Activated naive CD4-positive, alpha-beta T cell treated with Interleukin-2 at 50 U/mL for 16 hours (primary cell): ENCODE measurements at places on chromosomes 7 and 10.

DNA sequence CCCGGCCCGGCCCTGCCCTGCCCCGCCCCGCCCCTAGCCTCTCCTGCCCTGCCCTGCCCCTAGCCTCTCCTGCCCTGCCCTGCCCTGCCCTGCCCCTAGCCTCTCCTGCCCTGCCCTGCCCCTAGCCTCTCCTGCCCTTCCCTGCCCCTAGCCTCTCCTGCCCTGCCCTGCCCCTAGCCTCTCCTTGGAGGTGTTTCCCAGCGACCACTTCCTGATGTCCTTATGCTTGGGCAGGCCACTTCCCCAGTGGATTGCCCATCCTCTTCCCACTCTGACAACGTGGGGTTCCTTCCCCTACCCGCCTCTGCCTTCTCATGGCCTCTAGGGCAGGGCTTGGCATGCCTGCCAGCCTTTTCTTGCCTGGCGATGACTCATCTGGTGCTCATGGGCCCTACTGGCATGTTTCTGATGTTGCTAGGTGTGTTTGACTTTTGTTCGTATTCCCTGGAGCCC lies 21.2 kb downstream of the PRXL2A start:
- no peak for DNase-seq

DNA sequence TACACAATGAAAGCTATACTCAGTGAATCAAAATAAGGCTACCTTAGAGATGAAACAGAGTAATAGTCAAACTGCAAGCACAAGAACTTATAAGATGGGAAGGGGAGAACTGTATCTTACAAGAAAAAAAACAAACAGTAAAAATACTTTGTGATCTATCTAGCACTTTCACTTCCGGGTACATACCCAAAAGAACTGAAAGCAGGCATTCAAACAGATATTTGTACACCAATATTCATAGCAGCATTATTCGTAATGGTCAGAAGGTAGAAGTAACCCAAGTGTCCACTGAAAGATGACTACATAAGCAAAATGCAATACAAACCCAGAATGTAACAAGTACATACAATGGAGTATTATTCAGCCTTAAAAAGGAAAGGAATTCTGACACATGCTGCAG lies 18.0 kb downstream of the FAM204A start:
- no peak for DNase-seq

- peak; percentile 6 for DNase-seq
These were observed 1.3 kb upstream of the SLC26A5 start for GRCh38 chr7:103447073-103447960.

GRCh38 chr7:33431543-33431942 lies 302.2 kb downstream of the BBS9 start:
- DNase-seq = no peak

DNA sequence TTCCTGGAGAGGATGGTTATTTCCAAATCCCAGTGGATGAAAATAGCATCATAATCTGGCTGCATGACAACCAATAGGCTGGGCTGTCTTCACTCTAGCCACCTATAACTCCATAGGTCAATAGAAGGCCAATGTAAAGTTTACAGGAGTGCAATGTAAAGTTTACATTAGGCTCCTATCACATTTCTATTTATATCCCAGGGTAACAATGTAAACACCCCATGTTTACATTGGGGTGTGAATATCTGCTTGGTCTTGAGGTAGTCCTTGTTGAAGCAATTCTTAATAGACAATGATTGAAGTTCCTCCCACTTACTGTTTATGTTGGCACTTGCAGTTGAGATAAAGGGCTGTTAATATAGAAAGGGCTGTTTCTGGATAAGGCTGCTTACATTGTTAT lies 21.5 kb downstream of the CH25H start:
- DNase-seq = no peak

DNA sequence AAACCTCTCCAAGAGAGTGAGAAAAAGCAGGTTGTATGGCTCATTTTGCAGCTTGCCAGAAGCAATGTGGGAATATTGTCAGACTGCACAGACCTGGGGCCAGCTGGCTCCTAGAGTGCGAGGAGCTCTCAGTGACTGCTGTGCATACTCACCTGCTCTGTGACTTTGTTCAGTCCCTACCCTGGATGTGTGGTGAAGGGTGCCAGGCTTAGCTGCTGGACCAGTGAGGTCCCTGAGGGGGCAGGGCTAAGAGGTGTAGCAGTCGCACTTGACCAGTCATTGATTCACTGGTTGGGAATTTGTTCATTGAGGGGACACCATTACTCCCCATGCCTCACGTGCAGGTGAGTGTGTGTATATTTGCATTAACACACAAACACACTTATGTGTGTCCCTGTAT lies 60.1 kb downstream of the IKZF1 start:
- no peak for DNase-seq

DNA sequence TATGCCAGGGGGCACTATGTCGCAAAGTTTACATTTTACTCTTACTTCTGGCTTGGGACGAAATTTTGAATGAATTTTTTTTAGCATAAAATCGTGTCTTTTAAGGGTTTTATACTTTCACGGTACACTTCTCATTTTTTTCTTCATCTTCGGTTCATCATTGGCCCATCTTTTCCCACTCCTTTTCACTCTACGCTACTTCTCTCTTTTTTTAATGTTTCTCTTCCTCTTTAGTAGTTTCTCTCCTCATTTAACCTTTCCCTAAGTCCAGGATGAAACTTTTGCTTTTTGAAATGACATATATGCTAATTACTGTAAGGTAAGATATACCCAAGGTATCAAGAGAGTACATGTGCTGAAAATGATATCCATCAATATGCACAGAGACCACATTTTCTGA lies 39.5 kb downstream of the C7orf33 start:
- no peak for DNase-seq

DNA sequence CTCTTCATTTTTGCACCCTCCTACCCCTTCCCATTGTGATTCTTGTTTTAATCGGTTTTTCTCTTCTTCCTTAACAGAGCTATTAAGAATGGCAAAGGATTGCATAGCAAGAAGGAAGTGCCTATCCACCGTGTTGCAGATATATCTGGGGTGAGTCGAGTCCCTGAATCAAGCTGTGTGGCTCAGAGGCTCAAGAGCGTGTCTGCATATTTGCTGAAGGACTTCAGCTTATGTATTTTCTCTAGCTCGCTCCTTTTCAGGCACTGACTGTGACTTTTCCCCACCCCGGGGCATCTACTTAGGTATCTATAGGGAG lies 126.6 kb downstream of the LRRC4 start:
- no peak for DNase-seq
